Kidney (tissue), 22 donors: ENCODE measurements at places on chromosomes 6 and 20. TPM values are rescaled to one million over a fixed set of nuclear protein-coding genes. Genes with fewer than 3 reads are reported as not detected.

The COL20A1 gene
- polyA plus RNA-seq, result 0.58 TPM

The PLCB4 gene
- 2.8 TPM for polyA plus RNA-seq

The SAPCD1 gene
- polyA plus RNA-seq, result 6.8 TPM

The PPIL1 gene
- 40.1 TPM for polyA plus RNA-seq

The PLG gene
- 211 TPM for polyA plus RNA-seq

The ZNF831 gene
- polyA plus RNA-seq, result 0.04 TPM

The TPD52L1 gene
- polyA plus RNA-seq, result 91.1 TPM

The ZNF391 gene
- polyA plus RNA-seq, result 1.5 TPM
